Uterus (tissue), 4 donors: ENCODE measurements at places on chromosomes 7 and 10.
A peak's percentile ranks its signal among the peaks of the same experiment; 100 is the strongest.

DNA sequence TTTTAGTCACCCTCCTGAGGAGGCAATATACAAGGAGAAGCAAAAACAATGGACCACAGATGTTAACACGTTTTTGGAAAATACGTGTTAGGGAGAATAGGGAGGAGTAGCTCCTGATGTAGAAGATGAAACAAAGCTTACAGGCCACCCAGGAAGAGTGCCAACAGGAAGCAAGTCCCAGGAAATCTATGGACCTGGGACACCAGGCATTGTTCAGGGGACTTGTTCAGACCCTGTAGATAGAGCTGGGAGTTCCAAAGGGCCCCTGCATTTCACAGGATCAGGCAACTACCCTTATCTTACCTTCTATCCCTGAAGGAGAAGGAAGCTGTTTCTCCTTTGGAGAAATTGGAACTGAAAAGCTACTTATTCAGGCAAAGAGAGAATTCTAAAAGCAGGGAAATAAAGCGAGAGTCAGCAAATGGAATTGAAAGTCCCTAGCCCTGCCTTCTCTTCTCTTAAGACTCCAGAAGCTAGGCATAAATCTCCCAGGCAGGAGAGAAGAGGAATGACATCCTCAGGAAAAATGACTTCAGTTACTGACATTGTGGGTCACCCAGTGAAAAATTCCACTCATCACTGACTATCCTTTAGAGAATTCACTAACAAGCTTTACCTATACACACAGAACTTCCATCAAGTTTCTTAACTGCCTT, 77.7 kb upstream of the FAM3C start:
- no peak for DNase-seq

GRCh38 chr7:79282070-79282694, 171.3 kb downstream of the MAGI2 start:
- no peak for DNase-seq

DNA sequence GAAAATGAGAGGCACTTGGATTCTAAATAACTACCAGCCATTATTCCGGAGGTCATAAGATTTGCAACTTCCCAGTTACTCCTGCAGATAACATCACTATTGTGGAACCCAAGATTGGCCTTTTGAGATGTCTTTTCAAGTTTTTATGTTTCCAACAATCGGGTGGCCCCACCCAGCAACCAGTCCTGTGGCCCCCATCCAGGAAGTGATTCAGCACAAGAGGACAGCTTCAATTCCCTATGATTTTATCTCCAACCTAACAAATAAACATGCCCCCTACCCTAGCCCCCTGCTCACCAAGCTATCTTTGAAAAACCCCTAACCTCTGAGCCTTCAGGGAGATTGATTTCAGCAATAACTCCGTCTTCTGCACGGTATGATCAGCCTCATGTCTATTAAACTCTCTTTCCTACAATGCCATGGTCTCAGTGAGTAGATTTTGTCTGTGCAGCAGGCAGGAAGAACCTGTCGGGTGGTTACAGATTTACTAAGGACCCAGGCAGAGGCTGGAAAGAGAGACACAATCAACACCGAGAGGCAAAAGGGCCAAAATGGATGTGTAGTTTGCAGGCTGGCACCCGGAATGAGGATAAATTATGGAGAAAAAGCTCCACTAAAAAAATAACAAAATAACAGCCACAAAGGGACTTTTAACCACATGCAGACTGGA, 83.9 kb upstream of the UNC5B start:
- peak; percentile 29 for DNase-seq

DNA sequence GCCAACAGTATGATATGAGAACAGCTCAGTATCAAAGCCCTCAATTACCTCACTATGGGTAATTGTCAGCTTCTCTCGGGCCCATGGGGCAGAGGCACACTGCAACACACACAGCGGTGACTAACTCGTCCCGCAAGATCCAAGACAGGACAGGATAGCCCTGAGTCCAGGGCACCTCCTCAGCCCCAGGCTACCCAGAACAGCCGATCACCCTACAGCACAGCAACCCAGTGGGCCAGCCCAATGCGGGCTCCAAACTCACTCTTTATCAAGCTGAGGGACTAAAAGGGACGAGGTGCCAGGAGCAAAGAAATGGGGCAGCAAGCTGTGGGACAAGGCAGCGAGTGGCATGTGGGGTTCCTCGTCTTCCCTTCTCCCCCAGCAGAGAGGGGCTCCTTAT, 765.1 kb downstream of the GRID1 start:
- no peak for DNase-seq

DNA sequence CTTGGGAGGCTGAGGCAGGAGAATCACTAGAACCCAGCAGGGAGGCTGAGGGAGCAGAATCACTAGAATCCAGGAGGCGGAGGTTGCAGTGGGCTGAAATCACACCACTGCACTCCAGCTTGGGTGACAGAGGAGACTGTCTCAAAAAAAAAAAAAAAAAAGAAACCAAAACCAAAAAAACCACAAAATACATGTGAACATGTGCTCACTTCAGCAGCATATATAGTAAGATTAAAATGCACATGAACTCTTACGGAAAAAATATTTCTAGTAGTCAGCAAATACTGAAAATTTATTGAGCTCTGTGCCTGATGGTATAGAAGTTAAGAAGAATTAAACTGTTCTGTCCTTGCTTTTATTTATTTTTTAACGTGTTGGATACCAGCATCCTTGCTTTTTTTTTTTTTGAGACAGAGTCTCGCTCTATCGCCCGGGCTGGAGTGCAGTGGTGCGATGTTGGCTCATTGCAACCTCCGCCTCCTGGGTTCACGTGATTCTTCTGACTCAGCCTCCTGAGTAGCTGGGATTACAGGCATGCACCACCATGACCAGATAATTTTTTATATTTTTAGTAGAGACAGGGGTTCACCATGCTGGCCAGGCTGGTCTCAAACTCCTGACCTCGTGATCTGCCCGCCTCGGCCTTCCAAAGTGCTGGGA, 9.6 kb upstream of the ZNF487 start:
- no peak for DNase-seq

- no peak for DNase-seq
Observed at GRCh38 chr7:104839842-104840241, 174.2 kb upstream of the KMT2E start.

GRCh38 chr7:115429918-115430317, 508.0 kb downstream of the MDFIC start:
- no peak for DNase-seq

GRCh38 chr10:62384057-62384446, 9.9 kb downstream of the ZNF365 start:
- DNase-seq, result no peak

- DNase-seq, result no peak
Observed at GRCh38 chr10:3856593-3856992, 71.6 kb upstream of the KLF6 start.

DNA sequence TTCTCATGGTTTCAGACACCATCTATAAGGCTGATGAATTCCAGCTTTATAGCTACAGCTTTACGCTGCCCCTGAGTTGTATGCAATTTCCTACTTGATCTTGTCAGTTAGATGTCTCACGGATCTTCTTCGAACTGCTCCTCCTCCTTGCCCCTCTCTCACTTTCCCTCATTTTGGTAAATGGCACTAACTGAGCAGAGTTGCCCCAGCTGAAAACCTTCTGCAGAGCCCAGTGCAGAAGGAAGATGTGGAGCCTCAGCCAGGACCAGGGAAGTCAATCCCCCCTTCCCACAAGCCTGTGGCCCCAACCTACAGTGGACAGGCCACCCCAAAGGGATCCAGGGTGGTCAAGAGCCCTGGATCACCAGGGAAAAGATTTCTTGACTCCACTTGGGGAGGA, 49.0 kb upstream of the SEPHS1 start:
- no peak for DNase-seq

GRCh38 chr10:90051053-90051452, 349.7 kb downstream of the KIF20B start:
- DNase-seq, result no peak

DNA sequence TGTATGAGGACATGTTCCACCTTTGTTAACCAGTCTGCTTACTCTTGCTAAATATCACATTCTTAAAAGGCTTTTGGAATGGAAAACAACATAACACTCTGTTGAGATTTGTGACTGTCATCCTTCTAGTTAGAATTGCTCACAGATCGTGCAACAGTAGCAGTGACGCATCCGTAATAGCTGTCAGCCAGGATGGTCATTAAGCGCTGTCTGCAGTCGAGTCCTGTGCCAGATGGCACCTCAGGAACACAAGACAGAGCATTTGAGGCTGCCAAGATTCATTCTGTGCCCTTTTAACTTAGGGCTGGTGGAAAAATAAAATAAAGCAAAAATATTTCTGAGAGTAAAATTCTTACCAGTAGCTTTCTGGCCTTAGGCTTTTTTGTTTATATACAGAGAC, 348.6 kb downstream of the ANKRD7 start:
- no peak for DNase-seq

DNA sequence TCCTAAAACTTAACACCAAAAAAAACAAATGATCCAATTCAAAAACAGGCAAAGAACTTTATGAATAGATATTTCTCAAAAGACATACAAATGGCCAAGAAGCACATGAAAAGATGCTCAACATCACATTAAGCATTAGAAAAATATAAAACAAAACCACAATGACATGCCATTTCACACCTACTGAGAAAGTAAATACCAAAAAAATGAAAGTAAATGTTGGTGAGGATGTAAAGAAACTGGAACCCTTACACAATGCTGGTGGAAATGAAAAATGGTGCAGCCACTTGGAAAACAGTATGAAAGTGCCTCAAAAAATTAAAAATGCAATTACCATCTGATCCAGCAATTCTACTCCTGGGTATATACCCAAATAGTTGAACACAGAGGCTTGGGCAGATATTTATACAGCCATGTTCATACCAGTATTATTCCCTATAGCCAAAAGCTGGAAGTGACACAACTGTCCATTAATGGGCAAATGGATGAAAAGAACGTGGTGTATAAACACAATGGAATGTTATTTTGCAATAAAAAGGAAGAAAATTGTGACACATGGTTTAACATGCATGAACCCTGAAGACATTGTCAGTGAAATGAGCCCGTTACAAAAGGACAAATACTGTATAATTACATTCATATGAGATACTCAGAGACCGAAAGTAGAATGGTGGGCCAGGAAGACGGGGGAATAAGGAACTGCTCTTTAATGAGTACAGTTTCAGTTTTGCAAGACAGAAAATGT, 89.0 kb downstream of the JMJD1C start:
- DNase-seq, result no peak

GRCh38 chr7:107118109-107118900, 50.5 kb upstream of the HBP1 start:
- DNase-seq, result no peak

DNA sequence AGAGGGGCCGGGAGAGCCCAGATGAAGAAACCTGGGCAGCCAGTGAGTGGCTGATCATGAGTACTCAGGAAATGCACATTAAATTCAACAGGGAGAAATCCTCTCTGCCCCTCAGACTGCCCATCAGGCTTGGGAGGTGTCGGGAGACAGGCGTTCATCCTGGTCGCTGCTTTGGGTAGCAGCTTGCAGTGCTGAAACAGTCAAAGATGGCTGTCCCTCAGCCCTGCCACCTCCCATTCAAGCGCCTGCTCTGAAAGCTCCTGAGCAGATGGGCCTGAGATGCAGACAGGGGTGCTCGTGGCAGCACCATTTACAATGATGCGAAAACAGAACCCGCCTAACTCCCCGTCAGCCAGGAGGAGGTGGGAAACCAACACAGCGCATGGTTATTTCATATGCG, 3.6 kb upstream of the JAKMIP3 start:
- no peak for DNase-seq

- no peak for DNase-seq
Observed at GRCh38 chr7:151818674-151819519, 58.0 kb downstream of the PRKAG2 start.

- no peak for DNase-seq
Observed at GRCh38 chr10:101230183-101230917, 1.1 kb upstream of the LBX1 start.

GRCh38 chr10:7886056-7886455, 67.8 kb downstream of the TAF3 start:
- no peak for DNase-seq

DNA sequence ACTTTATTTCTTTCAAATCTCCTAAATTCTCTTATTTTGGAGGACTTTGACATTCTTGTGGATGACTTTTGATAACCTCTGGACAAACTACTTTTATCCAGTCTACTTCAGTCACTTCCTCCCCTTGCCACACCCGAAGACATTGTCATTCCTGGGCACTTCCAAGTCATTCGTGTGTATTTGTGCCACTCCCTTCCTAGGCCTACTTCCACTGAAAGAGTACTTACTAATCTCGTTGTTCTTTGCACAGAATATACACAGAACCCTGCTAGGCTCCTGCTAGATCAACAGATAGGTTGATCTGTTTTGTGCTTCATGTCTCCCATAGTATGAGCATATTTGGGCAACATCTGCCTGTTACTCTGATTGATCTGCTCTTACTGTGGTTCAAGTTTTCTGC, 355.4 kb downstream of the HGF start:
- DNase-seq, result no peak

GRCh38 chr10:94213001-94213530, 149.7 kb downstream of the NOC3L start:
- peak; percentile 21 for DNase-seq

- DNase-seq, result peak; percentile 41
Observed at GRCh38 chr7:30225863-30226613, 58.4 kb upstream of the ZNRF2 start.

DNA sequence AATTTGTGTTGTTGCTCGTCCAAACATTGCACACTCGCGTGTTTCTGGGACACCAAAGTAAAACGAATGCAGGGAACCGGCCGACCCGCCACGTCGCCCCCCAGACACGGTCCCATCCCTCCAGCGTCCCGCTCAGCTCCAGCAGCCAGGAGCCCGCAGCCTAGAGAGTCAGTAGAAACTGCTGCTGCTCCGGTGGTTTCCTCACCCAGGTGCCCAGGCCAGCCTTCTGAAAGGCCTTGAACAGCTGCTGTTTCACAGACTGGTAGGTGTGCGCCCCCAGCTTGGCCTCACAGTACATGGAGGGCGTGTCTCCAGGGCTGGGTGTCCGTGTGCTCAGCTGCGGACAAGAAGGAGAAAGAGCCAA, 126.8 kb downstream of the WDR37 start:
- no peak for DNase-seq

DNA sequence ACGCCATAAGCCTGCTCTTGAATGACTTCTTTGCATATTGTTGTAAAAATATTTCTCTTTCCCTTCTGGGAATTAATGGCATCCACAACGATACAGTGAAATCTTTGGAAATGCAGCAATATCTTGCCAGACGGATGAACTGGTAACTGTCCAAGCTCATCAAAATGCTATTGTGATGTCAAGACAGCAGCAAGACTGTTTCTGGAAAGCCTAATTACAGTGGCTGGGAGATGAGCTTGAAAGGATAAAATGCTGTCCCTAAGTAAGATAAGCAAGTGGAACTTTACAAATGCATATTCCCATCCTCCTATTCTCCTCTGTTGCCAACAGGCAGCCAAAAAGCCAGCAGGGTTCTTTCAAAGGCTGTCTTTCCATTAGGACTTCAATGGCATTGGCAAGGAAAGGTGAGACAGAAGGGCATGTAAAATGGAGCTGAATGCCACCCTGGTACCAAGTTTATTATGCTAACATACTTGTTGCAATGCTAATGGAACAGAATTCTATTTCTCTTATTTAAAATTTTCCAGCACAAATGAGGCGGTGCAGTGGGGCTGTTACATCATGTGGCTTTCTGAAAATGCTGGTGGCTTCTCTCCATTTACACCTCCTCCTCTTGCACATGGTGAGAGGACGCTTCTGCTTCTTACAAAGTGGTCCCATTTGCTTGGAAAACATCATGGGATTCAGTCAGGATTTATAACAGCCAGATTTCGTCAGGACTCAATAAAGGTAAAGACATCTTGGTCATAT, 178.3 kb upstream of the PTER start:
- no peak for DNase-seq

- no peak for DNase-seq
Observed at GRCh38 chr7:21526007-21526406, 16.8 kb upstream of the DNAH11 start.

- DNase-seq, result no peak
Observed at GRCh38 chr7:24756545-24757352, 515 bp downstream of the GSDME start.
